NCI-H1436 treated with DMSO at 0.1 percent for 48 hours (cell line): ENCODE measurements at places on chromosomes 16 and 17.
A peak's percentile ranks its signal among the peaks of the same experiment; 100 is the strongest.

- no peak for DNase-seq
Observed at GRCh38 chr17:40557531-40558299, 7.6 kb downstream of the CCR7 start.

- no peak for DNase-seq
Observed at GRCh38 chr17:45115871-45116270, 16.4 kb downstream of the PLCD3 start.

DNA sequence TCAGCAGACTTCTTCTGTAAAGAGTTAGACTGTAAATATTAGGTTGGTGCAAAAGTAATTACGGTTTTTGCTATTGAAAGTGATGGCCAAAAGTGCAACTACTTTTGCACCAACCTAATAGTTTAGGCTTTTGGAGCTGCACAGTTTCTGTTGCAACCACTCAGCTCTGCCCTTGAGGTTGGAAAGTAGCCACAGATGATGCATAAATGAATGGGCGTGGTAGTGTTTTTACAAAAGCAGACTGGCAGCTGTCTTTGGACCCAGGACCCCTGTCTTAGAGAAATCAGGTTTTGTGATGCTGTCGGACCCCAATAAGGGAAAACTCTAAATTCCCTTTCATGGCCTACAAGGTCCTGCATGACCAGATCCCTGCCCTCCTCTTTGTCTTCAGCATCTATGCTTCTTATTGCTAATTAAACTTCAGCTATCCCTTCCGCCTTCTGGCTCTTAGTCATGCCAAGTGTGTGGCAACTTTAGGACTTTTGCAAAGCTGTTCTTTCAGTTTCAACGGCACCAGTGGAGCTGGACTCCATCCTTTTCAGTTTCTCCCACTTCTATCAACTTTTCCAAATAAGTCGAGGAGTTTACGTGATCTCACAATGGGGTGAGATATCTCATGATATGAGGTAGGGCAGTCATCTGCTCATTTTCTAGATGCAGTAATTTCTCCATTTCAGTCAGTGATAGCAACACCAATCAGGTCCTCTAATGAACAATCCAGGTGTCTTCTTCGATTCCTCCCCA lies 232.3 kb downstream of the XYLT1 start:
- DNase-seq = no peak

GRCh38 chr16:747978-748746 lies 7.4 kb upstream of the CIAO3 start:
- DNase-seq = no peak

DNA sequence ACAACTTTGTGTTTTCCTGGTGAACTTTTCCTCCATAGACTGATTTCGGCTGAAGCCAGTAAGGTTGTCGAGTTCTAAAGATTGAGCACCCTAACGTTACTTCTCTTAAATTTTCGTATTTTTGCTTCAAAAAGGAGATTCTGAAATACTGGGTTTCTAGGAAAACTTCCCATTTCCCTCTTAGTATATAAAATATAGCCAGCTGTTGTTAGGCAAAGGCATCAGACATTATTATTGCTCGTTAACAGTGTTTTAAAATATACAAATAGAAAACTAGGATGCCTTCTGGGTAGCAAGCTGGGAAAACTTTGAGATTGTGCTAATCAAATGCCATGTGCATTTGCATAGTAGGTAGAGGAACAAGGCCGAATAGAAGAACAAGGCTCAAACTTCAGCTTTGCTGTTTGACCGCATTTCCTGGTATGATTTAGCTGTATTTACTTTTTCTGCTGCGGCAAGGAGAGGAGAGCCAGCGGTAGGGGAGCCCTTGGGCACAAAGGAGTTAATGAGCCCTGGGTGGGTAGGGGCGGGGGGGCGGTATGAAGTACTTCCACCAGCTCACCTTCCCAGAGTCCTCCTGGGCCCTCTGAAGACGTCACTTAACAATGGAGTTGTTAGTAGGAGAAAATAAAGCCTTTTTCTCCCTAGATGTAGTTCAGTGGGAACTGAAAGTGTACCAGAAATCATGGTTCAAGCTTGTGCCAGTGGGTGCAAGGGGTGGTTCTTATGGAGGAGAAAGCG lies 151.9 kb downstream of the MSI2 start:
- peak; percentile 68 for DNase-seq

DNA sequence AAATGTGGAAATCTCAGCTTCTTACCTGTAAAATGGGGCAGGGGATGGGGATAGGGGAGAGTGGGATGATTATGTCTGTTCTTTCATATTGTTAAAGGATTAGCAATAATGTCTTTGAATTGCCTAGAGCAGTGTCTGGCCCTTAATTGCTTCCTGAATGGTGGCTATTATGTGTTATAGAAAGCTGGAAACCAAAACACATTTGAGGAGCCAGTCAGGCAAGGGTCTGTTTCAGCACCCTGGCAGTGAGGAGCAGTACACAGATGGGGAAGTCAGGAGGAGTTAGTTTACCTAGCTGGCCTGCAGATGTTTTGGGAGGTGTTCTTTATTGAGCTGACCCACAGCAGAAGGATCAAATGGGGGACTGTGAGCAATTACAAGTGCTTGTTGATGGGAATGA lies 63.0 kb downstream of the NUP93 start:
- peak; percentile 46 for DNase-seq

GRCh38 chr17:20996724-20997615 lies 45.8 kb downstream of the USP22 start:
- no peak for DNase-seq

DNA sequence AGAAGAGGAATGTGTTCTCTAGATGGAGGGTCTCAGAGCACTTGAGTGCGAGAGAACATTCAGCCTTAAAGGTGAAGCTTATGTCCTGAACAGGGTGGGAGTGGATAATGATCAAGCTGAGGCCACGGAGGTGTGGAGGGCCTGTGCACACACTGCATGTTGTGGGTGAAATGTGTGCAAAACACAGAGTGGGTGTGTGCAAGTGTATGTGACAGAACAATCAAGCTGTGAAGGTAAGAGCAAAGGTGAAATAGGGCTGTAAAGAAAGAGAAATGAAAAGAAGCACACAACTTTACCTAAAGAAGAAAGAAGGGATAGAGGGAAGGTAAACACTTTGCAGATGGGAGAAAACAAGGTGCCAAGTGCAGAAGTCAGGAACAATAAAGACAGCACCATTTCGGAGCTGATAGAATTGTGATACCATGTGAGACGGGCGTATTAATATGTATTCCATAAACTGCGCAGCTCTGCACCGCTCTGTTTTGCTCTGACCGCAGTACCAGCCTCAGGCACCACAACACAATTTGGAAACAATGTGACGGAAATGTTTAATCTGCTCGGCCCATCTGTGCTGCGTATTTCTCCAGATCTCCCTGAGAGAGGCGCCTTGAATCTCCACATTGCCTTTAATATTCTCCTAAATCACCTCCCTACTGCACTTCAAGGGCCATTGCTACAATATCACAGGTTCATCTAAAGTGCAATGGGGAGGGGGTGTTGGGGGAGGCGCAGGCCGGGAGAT lies 40.6 kb downstream of the SNX11 start:
- no peak for DNase-seq

GRCh38 chr17:73096866-73097265 lies 4.4 kb upstream of the SLC39A11 start:
- DNase-seq = no peak

- no peak for DNase-seq
Observed at GRCh38 chr16:30619202-30619601, 9.0 kb upstream of the ZNF689 start.

DNA sequence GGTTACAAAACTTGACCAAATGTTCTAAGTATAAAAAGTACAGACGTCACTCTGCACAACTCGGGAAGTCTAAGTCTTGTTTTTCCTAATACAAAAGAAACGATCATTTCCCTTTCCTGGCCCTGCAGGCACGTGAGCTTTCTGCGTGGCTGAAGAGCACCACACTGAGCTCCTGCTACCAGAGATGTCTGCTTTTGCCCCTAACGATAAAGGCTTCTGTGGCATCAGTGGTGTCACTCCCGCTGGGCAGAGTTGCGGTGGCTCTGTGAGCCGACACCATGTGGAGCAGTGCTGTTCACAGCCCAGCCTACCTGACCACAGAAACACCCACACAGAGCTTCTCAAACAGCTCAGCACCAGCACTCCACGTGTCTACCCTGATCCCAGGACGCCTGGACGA lies 20.5 kb downstream of the EMC8 start:
- DNase-seq = no peak

DNA sequence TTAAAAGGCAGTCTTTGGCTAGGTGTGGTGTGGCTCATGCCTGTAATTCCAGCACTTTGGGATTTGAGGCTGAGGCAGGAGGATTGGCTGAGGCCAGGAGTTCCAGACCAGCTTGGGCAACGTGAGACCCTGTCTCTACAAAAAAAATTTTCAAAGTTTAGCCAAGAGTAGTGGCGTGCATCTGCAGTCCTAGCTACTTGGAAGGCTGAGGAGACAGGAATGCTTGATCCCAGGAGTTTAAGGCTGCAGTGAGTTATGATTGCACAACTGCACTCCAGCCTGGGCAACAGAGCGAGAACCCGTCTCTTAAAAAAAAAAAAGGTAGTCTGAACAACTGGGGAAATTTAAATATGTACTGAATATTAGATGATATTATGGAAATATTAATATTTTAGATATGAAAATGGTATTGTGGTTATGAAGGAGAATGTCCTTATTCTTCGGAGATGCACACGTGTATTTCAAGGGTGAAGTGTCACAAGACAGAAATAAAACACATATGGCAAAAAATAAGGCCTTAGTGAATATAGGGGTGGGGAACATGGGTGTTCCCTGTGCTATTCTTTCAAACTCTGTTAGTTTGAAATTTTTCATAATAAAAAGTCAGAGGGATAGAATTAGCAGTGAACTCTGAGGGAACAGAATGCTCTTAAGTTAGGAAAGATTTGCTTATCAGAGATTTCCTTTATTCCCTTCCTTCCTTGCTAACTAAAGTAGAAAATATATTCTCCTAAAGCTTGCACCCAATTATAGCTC lies 144.7 kb downstream of the CDK5R1 start:
- no peak for DNase-seq

DNA sequence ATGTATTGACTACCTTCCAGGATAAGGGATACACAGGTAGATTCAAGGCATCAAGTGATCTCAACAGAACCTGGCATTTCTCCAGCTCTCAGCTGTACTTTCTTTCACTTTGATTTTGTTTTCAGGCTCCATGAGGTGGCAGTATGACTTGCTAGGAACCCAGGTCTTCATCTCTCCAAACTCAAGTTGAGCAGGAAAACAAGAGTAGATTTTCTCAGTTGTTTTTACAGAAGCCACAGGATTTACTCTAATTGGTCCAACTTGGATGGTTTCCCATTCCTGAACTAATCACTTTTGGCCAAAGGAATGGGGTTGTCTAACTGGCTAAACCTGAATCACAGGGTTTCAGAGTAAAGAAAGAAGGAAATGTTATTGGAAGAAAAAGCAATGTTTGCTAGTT lies 146.6 kb downstream of the TRIM37 start:
- DNase-seq = no peak

DNA sequence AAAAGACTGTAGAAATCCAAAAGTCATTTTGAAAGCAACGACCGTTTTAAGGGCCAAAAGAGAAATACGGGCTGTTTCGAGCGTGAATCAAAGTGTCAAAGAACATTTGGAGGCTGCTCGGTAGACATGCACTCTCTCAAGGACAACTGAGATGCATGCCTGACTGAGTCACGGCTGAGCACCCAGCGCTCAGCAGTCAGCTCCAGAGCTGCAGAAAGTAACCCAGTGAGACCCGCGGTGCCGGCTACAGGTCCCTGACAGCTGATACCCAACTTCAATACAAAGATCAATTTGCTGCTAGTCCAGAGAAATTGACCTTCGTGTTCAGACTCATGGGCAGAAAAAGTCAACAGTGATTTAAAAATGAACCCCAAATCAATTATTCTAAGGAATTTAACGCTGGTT lies 214.9 kb downstream of the STX8 start:
- DNase-seq = no peak

- no peak for DNase-seq
Observed at GRCh38 chr17:30790279-30790678, 34.2 kb downstream of the CRLF3 start.

DNA sequence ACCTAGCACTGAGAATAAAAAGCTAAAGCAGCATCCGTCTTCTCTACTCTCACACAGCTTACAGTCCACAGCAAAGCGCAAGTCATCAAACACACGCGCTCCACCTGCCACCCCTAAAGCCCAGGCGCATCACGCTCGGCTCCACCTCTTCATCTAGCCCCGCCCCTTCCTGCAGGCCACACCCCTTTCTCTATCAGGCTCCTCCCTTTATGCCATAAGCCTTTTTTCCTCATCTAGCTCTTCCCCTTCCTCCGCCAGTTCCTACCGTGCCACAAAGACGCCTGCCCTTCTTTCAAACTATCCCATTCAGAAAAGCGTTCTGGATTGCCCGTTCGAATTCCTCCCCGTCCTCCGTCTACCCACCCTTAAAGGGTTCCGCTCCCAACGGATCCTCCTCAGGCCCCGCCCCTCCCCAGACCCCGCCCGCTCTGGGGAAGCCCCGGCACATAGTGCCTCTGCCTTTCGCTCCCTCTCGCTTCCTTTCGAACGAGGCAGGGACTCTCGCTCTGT lies 417 bp downstream of the C16orf46 start:
- DNase-seq = peak; percentile 47

- DNase-seq = no peak
Observed at GRCh38 chr16:86566966-86567700, 504 bp downstream of the FOXC2 start.

DNA sequence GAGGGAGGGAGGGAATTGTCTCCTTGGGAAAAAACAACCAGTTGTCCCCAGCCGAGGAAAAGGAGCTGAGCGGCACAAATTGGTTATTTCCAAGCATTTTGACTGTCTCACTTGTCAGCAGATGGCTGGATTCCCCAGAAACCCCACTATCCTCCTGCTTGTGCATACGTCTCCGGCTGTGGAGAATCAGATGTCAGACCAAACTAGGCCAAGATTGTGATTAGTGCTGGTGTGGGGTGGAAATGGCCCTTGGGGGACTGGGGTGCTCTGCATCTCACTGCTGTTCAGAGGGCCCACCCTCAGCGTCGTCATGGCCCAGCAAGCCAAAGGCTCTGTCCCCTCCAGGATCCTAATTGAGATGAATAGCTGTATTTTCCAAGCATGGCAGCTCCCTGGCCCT lies 131.7 kb upstream of the HSBP1 start:
- DNase-seq = no peak

DNA sequence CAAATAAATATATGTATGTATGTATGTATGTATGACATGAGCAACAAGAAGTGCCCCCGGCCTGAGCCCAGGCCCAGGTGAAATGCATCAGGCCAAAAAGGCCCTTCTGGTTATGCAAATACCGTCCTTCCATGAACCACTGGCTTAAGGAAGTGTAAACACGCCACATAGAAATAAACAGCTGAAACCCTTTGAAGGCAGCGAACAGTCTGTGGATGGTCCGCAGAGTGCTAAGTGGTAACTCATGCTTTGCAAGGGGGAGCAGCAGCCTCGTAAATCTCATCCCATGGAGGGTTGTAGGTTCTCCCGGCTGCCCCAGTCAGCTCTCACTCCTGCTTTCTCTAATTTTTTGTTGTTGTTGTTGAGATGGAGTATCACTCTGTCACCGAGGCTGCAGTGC lies 36.7 kb downstream of the COTL1 start:
- DNase-seq = no peak

DNA sequence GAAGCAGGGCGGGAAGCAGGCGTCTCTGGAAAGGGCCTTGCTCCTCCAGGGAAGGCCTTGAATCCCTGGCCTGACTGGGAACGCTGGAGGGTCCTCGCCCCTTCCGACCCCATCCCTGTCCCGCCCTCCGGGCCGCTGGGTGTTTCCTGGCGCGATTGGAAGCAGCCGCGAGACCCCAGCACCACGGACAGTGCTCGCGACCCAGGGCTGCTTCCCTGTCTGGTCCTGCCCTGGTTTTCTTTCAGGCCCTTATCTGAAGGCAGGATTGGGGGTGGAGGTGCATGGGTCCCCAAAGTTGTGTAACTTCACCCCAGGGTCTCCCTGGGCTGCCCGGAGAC lies 2.1 kb downstream of the MGAT5B start:
- DNase-seq = no peak
